ENCODE measurements at places on chromosomes 16 and 17.

- no peak for DNase-seq
Measured at GRCh38 chr17:1487939-1488825, 4.3 kb downstream of the MYO1C start.

- no peak for DNase-seq
Measured at GRCh38 chr16:19104607-19105006, 9.2 kb upstream of the ITPRIPL2 start.

DNA sequence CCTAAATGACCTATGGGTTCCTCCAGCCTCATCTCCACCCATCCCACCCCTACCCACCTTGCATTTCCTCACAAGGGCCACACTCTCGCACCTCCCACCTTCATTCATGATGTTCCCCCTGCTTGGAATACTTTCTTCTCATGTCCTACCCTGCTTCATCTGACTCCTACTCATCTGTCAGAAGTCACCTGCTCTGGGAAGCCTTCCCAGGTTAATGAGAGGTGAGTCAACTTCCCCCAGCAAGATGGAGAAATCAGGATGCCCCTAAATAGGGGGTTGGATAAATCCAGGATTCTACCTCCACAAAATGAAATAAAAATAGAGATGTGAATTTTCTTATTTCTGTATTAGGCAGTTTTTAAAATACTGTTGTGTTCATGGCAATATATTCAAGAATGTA, 51.0 kb upstream of the WSB1 start:
- no peak for DNase-seq

GRCh38 chr17:62800585-62800984, 7.5 kb downstream of the MARCHF10 start:
- no peak for DNase-seq

DNA sequence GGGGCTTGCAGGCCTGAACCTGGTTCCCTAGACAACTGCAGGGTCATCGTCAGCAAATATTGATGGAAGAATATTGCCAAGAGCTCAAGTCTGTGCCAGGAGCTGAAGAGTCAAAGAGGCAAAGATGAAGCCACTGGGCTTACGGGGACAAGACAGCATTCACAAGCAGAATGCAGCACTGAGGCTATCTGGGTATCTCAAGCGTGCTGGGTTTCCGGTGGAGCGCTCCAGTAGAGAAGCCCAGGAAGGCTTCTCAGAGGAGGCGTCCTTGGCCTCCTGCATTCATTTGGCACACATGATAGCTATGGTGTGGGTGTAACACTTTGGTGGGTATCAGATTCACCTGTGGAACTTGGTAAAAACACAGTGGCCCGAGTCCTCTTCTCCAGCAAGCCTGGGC, 2.9 kb downstream of the FADS6 start:
- DNase-seq, result no peak

DNA sequence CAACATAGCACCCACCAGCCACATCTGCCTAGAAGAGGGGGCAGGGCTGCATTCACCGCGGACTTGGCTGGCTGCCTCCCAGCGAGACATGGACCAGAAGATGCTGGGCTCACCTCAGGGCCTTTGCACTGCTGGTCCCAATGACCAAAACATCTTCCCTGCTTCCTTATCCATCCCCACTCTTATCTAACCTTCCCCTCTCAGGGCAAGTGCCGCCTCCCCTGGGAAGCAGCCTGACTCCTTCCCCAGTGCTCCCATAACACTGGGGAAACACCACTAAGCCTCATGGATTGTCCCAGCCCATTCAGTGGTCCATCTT, 5.7 kb downstream of the TMC6 start:
- DNase-seq, result no peak

Data from GM12878 (cell line).